ENCODE measurements at places on chromosomes 1 and 21.

DNA sequence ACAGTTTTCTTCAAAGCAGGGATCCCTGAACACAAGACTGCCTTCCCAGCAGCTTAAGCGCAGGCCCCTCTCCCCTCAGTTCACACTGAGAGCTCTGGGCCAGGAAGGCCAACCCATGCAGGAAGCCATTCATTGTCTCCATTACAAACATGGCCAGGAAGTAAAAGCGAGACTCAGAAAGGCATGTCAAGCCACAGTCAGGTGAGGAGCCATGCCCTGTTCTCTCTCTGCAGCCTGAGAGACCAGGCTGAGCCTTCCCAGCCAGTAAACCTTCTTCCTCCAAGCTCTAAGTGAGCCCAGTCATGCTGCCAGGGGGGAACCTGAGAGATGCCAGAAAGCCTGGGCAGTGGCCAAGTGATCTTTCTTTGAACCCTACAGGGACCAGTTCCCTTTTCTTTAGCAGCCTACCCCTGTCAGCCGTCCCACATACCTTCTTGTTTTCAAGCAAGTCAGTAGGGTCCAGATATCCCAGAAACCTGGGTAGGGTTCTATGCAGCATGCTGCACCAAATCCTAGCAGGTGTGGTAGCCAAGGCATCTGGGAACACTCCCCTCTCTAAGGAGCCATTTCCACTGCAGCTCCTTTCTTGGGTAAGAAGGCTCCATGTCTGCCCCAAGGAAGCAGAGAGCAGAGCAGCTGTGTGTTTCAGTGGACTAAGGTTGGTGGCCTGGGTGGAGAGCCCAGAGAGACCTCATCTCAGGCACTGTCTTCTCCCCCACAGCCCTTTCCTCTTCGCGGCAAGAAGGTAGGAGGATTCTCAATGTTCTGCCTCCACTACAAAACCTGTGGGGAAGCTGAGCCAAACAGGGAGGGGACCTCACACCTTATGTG lies 977 bp downstream of the TRAF3IP3 start:
- no peak for DNase-seq

DNA sequence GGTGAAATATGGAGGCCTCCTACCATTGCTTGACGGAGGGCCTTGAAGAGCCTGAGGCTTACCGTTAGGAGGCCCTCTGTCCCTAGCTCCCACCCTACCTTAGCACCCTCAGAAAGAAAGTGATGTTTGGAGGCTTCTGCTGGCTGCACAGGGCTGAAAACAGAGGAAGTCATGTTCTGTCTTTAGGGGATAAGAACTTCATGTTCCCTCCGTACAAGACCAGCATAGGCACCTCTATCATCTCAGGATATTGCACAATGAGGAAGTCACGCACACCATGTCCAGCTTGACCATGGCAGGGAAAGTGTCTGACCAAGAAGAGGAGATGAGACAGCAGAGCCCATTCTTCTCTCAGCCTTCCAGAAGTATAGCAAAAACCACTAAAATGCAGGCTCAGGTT lies 13.8 kb downstream of the ADORA3 start:
- no peak for DNase-seq

- DNase-seq, result no peak
Observed at GRCh38 chr1:117094841-117095604, 26.5 kb downstream of the TRIM45 start.

GRCh38 chr1:198264282-198264681 lies 107.5 kb downstream of the NEK7 start:
- no peak for DNase-seq

DNA sequence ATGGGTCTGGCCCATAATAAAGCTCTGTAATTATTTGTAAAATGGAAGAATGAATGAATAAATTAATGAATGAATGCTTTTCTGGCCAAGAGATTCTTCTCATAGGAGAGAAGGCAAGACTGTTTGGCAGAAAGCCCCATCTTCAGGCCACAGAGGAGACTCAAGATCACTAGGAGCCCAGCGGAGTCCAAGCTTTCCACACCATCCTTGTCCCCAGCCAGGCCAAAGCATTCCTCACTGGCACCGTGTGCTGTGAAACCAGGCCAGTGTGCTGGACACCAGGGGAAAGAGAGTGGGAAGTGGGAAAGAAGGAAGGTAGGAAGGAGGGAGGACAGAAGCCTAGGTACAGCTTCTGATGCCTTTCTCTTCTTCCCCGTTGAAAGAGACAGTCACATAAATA lies 86.4 kb downstream of the PLXNA2 start:
- no peak for DNase-seq

DNA sequence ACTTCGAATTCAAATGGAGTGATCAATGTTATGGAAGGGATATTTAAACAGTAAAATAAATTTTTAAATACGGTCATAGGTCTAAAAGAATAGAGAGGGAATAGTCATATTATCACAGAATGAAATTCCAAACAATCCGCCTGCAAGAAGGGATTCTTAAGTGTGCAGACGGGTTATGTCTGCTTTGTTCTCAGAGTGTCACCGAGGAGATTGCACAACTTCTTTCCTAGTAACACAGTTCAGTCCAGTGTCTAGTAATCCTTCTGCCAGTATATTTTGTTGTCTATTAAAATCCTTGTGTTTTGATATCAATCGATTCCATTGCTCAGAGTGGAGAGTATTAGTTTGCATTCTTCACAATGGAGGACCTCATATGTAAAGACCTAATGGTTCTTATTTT lies 48.4 kb downstream of the LRRC53 start:
- DNase-seq, result no peak

DNA sequence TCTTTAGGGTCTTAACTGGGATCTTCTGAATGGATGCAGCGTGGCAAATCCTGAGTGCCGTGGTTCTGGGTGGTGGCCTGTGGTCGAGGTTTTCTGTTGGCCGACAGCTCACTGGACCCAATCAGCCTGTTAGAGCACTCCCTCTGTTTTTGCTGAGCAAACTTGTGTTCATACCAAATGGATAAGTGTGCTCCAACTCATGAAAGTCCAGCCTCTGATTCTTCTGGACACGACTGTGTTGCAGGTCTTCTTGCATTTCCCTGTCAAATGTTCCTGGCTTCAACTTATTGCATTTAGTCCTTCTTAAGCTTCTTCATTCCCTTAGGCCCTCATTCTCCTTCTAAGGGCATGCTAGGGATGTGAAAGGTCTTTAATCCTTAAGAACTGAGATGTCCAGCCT lies 63.7 kb downstream of the AJAP1 start:
- DNase-seq, result no peak

GRCh38 chr1:110610084-110610483 lies 3.9 kb upstream of the KCNA2 start:
- DNase-seq, result no peak

GRCh38 chr21:45473496-45474322 lies 68.5 kb downstream of the SLC19A1 start:
- DNase-seq, result no peak

- no peak for DNase-seq
Observed at GRCh38 chr1:16296643-16297042, 55.6 kb downstream of the FBXO42 start.

GRCh38 chr21:32207406-32207716 lies 71.5 kb downstream of the MIS18A start:
- DNase-seq, result no peak

- DNase-seq, result no peak
Observed at GRCh38 chr1:167899253-167899681, 14.7 kb downstream of the ADCY10 start.

- no peak for DNase-seq
Observed at GRCh38 chr1:30038134-30039025, 685.0 kb downstream of the MATN1 start.

- no peak for DNase-seq
Observed at GRCh38 chr1:55061706-55062321, 22.5 kb downstream of the PCSK9 start.

GRCh38 chr1:119394085-119394484 lies 20.9 kb upstream of the HSD3B2 start:
- DNase-seq, result no peak

DNA sequence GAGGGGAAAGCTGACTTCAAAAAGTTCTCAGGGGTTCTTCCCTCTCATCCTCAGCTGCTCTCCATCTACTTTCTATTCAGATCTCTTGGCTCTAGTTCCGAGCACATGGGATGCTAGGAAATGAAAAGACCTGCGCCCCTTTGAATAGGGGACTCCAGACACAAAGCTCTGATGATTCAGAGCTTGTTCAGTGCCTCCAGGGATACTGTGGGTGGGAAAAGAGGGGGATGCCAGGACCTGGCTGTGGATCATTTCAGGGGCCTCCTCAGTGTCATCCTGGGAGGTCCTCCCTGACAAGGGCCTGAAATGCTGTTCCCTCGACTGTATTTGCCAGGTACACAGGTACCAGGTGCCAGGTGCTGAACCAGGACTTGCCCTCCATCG lies 943 bp upstream of the KIAA0040 start:
- DNase-seq, result no peak

DNA sequence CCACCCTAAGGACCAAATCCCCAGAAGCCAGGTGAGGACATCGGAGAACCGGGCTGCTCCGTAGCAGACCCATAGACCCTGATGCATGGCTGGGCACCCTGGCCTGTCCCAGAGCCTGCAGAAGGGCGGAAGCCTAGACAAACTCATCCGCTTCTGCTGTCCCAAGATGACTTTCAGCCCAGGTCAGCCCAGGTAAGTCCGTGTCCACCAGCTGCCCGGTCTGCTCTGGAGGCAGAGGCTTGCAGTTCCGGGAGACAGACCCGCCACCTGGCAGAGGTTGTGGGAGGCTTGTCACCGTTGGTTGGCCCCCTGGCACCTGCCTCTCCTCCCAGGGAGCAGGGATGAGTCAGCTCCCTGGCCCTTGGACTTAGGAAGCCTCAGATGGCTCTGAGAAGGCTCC lies 22.8 kb upstream of the POFUT2 start:
- no peak for DNase-seq

DNA sequence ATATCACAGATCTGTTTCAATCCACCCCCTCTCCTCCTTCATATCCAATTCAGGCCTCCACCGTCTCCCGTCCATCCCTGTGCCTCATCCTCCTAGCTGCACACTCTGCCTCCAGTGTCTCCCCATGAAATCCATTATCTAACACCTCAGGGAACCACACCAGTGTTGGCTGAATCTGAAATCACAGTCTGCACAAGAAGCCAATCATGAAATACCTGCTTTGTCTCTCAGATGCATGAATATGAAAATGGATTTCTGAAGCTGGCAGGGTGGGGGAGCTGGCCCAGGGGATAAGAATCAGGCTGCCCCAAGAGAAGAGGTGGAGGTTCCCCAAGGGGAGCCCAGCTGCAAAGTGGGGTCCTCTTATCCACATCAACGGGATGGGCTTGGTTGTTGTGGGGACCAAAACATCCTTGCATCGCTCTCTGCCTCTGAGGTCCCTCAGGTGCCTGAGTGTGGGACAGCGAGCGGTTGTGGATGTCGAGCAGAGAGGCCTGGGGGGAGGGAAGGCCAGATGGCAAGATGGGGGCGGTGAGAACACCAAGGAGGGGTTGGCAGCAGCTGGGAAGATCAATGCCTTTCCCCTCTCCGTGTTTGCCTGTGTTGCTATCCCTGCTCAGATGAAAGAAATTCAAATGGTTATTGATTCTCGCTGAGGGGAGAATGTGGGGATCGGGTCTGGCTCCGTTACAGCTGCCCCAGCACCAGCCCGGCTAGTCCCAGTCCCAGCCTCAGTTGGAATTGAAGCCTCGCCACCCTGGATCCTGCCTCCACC lies 237.3 kb upstream of the POU3F1 start:
- no peak for DNase-seq

GRCh38 chr1:2525572-2525919 lies 850 bp downstream of the PANK4 start:
- no peak for DNase-seq

DNA sequence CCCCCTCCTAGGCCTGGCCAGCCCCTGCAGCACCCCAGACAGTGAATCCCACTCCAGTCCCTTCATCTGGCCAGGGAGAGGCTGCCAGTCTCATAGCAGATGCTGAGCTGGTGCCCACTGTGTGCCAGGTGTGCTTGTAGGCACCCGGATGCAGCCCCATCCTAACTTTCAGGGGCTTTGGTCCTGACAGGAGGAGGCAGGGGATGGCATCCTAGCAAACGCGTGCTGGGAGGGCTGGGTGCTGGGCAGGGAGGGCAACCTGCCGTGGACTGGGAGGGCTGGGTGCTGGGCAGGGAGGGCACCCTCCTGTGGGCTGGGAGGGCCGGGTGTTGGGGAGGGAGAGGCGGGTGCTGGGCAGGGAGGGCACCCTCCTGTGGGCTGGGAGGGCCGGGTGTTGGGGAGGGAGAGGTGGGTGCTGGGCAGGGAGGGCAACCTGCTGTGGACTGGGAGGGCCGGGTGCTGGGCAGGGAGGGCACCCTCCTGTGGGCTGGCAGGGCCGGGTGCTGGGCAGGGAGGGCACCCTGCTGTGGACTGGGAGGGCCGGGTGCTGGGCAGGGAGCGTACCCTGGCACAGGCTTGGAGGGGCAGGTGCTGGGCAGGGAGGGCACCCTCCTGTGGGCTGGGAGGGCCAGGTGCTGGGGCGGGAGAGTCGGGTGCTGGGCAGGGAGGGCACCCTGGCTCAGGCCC lies 35.3 kb downstream of the SLC19A1 start:
- DNase-seq, result no peak

DNA sequence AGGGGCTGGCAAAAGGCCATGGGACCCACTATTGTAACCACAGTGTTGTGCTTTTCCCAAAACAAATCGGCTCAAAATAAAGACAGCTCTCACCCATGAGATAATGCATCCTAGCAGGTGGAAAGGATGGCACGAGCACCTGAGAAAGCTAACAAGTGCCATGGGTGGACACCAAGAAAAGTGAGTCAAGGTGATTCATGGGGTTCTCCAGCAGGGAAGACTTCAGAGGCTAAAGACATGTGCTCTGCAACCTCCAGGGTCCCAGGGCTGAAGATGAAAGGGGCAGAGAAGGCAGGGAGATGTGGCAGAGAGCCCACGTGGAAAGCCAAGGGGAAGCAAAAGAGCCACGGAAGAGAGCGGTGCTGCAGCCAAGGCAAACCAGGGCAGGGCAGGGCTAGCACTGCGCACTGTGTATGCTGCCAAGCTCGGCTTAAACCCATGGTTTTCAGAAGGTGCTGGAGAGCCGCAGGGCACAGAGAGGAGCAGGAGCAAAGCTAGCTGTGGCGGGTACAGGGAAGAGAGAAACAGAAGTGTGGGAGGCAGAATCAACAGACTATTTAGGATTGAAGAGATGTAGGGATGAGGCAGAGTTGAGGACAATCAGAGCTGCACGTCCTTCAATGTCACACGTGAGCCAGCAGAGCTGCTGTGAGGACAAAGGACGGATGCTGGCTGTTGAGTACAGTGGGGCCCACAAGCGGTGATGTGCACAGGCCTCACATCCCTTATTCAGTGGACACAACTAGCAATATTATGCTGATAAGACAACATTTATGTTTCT lies 41.8 kb upstream of the C1orf198 start:
- DNase-seq, result no peak

- DNase-seq, result no peak
Observed at GRCh38 chr1:84089465-84089864, 54.6 kb upstream of the PRKACB start.

GRCh38 chr1:27592232-27592930 lies 11.6 kb downstream of the AHDC1 start:
- no peak for DNase-seq

- no peak for DNase-seq
Observed at GRCh38 chr1:98045211-98045766, 124.5 kb upstream of the DPYD start.

DNA sequence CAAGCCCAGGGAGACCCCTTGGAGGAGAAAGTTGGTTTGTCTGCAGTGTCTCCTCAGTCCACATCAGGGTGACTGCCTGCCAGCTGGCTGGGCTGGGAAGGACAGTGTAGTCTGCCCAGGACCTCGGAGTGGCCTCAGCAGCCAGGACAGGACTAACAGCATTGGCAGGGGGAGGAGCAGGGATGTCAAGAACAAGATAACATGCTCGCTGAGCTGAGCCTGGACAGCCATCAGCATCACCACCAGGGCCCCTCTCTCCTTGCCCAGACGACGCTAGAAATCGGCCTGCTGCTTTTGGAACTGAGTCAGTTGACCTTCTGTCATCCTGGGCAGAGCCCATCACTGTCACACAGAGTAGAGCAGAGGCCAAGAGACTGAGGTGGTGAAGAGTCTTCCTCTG lies 83.6 kb upstream of the CNTN2 start:
- no peak for DNase-seq

All from urinary bladder (tissue), 4 donors.